ENCODE measurements at places on chromosomes 6 and 20.

DNA sequence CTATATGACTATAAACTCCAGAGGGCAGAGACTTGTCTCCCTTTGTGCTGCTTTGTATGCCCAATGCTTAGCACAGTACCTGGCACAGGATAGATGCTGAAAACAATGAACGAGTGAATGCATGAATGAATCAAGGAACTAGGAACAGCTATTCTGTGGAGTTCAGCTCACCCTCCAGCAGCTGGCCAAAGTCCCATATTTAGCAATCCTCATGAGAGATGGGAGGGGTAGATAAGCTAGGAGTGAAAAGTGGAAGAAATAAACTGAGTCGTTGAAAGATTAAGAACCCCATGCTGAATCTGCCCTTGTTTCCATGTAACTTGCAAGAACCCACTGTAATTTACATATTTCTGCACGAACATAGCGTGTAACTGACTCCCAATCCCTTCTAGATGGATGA is 106.5 kb downstream of the MAFB start:
- no peak for DNase-seq

DNA sequence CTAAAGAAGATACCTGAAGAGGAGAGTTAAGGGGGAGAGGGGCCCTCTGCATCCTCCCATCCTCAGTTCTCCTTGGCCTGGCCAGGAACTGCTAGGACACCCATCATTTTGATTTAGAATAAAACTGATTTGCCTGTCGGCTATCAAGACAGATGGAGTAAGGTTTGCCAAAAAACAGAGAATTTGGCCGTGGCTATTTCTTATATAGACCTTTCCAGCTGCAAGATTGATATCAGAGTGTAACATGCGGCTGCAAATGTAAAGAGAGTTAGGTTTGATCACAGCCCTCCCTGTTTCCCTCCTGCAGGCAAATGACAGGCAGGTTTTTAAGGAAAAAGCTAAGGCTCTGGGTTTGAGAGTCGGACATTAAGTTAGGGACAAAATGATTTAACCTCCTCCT is 226.6 kb upstream of the TAB2 start:
- no peak for DNase-seq

DNA sequence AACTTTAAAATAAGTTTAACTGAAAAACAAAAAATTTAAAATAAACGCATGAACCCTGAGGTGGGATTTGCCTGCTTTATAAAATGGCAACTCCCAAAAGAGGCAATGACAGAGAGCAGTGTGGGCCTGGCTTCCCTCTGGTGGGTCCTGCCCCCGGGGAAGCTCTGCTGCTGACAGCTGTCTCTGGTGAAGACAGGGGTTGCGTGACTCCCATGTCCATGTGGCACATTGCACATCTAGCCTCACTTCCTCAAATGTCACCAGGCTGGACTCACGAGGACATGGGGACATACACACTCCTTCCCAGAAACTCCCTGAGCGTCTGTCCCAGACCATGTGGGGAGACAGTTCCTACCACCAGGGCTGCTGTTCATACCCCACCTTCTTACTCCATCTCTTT is 66.2 kb downstream of the ABHD12 start:
- DNase-seq, result no peak

DNA sequence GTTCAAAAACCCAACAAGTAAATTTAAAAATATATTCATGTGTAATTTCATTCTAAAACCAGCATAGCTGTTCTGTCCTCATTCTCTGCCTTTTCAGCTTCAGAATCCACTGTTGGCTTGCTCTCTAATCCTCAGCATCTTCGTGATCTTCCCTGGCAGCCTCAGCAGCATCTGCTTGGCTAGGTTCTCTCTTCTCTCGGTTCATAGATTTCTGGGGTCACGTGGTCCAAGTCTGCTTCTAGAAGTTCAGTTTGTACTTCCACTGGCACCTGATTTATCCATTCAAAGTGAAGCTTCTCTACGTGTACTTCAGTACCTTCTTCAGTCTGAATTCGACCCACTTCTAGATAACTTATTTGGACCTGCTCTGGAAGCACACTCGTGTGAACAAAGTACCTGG is 245.7 kb downstream of the EPM2A start:
- no peak for DNase-seq

DNA sequence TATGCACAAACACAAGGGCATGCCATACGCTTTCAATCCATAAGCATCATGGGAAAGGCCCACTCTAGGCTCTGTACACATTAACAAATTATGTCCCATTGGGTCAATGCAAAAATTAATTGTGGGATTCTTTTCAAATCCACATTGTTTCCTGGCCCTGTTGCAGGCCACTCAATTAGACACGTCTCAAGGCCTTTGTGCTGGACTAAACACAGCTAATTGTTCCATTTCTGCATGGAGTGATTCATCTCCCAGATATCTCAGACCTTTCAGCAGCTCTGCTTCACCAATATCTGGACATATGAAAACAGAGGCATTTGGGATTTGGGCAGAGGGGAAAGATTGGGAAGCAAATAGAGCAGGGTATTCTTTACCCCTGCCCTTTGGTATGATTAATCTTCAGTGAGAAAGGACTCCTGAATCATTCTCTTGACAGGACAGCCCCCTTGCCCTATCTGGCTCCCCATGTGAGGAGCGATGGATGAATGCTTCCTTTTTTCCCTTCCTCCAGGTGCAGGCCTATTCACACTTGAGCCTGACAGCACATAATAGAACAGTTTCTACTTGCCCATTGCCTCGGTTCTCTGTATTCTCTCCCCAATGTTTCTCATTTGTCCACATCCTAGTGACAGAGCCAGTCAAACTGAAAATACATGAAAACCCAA is 547.6 kb downstream of the HAO1 start:
- DNase-seq, result no peak

GRCh38 chr20:20455926-20456325 is 88.0 kb downstream of the INSM1 start:
- DNase-seq, result no peak

- DNase-seq, result no peak
Observed at GRCh38 chr20:20517296-20517695, 149.4 kb downstream of the INSM1 start.

DNA sequence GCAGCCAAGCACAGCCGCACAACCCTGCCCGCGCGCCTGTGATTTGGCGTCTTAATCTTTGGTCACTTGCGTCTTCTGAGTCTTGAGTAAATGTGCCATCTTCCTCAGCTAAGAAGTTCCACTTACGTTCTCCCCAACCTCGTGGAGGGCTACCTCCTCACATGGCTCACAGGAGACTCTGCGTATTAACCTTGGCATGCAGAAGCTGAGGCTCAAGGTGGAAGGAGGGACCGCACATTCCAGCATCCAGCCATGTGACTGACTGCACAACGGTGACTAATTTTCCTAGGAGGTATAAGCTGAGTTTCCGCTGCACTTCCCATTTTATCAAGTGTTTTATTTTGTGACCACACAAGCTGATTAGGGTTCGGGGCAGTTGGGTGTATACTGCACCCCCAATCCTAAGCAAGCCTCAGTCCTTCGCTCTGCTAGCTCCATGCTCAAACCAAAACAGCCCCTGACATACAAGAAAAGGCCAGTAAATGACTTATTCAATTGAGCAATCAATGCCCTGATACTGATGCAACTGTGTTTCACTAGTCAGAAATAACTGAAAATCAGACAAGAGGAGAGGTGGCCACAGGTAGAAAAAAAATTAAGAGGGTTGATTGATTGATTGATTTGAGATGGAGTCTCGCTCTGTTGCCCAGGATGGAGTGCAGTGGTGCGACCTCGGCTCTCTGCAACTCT is 7.0 kb downstream of the BEND3 start:
- no peak for DNase-seq

DNA sequence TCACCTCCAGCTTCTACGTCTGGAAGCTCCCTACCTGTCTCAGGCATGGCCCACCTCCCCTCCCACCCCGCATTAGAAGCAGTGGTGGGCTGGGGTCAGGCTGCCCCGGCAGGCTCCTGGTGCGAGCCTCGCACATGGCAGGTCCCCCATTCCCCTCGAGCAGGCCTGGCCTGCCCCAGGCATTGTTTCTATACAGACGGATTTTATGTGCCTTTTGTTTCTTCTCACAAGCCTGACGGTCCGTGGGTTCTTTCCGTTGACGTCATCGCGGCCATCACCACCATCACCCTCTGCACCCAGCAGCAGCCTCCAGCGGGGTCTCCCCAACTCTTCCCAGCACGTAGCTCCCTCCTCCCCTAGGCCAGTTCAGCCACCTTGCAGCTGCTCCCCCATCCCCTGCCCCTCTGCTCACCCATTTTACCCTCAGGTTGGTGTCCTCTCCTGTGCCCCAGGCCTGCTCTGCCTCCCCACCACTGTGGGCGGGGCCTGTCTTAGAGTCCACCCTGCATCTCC is 4.6 kb downstream of the CST7 start:
- DNase-seq, result no peak

- no peak for DNase-seq
Observed at GRCh38 chr6:16956361-16956760, 145.5 kb upstream of the STMND1 start.

GRCh38 chr6:69368613-69369012 is 428.2 kb downstream of the LMBRD1 start:
- DNase-seq, result no peak

DNA sequence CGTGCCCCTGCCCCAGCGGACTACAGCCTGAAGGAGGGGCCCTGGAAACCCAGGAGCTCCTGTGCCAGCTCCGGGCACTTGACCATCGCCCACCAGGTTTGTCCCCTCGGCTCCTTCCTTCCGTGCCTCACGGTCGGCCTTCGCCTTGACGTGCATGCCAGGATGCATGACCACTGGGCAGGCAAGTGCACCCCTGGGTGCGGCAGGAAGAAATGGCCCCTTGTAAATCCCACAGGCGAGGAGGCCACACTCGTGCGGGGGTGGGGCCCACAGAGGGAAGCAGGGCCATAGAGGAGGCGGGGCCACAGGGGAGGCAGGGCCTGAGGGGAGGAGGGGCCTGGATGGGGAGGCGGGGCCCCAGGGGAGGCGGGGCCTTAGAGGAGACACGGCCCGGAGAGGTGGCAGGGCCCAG is 81.7 kb downstream of the YTHDF1 start:
- DNase-seq, result no peak

- no peak for DNase-seq
Observed at GRCh38 chr6:111813237-111813636, 60.0 kb downstream of the FYN start.

- DNase-seq, result no peak
Observed at GRCh38 chr6:20433321-20433720, 31.6 kb downstream of the E2F3 start.

DNA sequence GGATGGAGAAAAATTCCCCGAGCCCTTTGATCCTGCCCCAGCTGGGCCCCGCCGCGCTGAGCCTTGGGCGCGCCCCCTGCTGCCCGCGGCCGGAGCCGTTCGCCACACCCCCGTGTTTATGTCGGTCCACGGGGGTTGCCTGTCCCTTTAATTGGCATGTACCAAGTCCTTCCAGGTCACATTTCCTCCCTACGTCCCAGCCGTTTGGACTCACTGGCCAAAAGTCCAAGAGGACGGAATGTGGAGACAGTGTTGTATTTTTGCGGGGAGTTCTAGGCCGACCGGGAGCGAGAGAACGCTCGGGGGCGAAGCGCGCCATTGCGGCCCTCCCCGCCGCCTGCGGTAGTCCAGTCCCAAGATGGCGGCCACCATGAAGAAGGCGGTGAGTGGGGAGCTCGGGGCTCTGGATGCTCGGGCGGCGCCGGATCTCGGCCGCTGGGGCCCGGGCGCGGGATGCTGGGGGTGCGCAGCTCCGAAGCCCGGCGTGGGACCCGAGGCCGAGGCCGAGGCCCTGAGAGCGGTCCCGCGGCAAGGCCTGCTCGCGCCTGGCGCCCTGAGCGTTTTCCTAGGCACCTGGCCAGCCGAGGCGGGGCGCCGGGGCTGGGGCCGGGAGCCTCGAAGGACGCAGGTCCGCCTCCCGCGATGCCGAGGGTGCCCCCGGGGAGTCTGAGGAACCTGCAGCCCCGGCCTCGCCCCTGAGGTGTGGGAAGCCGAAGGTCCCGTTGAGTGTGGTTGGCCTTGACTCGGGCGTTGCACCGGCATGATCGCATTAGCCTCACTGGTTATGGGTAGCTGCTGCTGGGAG is at the start of gene PFDN4:
Gene PFDN4, plus strand, starts transcription at position 345 of the 805 bp plus-strand sequence. Its CDS starts 14 bp downstream, at position 359.
- peak; percentile 65 for DNase-seq

- no peak for DNase-seq
Observed at GRCh38 chr6:112337209-112337638, 9.9 kb upstream of the RFPL4B start.

DNA sequence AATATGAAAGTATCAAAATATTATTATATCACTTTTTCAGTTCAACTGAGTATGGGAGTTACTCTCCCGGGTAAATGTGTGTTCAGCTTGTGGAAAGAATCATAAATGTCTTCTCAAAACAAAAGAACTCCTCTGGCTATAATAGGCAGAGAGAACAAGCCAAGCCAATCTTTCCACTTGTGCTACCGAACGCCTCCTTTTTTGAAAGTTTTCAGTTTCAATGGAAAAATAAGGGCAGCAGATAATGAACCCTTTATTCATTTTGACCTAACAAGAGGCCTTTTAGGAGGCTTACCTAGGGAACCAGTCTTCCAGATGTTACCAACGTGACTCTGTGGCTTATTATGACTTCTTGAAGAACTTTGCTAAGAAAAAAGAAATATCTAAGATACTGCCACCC is 67.5 kb downstream of the PDE7B start:
- DNase-seq, result no peak

- DNase-seq, result no peak
Observed at GRCh38 chr6:3620937-3621336, 130.6 kb downstream of the PXDC1 start.

GRCh38 chr6:108742041-108742440 is 106.2 kb upstream of the ARMC2 start:
- DNase-seq, result no peak

DNA sequence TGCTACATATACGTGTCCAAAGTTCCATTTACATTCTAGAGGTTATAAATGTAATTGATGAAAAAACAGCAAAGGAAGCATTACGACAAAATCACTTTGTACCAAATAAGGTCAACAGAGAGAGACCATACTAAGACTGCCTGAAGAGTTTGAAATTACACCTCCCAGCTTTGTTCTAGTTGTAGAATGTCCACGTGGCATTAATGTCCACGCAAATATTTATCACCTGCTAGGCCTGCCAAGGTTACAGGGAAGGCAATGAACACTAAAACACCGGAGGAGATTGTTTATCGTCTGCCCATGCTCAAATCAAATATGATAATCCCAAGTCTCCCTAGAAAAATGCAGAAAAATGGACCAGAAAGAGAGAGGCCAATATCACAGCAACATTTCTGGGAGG is 6.2 kb downstream of the RALGAPA2 start:
- DNase-seq, result no peak

DNA sequence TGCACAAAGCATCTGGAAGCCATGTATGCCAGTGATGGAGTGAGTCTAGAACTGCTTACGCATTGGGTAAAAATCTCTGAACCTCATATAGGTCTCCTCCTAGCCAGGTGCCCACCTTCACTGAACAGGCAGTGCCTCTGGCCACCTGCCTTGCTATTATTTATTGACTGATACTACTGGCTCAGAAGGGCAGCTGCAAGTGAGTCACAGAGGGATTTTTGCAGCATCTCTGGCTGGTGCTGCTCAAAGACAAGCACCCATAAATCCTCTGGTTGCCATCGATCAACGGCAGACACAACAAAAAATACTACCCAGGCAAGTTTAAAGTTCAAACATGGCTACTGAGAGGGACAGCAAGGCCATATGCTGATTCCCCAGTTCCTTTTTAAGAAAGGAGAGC is 279.4 kb downstream of the UBE3D start:
- no peak for DNase-seq

GRCh38 chr6:81067057-81067456 is 685.4 kb downstream of the TENT5A start:
- no peak for DNase-seq

- no peak for DNase-seq
Observed at GRCh38 chr6:37838219-37838921, 18.8 kb downstream of the ZFAND3 start.
